Endothelial cell (in vitro differentiated cells): ENCODE measurements at places on chromosomes 7 and 10. TPM values are rescaled to one million over a fixed set of nuclear protein-coding genes. Genes with fewer than 3 reads are reported as not detected.

Gene HTR7
- 7.3 TPM for total RNA-seq

Gene VGF
- total RNA-seq, result 0.77 TPM

DNA sequence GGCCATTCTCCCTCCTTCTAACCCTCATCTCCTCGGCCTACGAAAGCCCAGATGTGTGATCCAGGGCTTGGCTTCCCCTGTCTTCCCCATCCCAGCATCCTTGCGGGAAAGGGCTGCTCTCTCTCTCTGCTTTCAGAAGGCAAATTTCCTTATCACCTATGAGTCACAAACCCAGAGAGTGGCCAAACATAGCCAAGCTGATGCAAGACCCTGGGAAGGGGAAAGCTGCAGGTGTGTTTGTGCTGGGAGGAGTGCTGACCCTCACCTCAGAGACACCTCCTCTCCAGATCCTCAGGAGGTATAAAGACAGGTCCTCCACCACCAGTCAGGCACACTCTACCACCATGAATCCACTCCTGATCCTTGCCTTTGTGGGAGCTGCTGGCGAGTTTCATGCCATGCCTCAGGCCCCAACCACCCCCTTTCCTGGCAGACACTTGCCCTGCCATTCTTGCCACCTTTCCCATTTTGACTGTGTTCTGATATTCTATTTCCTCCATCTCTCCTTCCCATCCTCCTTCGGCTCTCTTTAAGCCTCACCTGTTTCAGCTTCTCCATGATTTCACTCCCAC is 10.6 kb upstream of the PRSS2 start:
- no peak for DNase-seq

- no peak for DNase-seq
Observed at GRCh38 chr10:131683281-131683861, 217.4 kb upstream of the PPP2R2D start.

- DNase-seq, result no peak
Observed at GRCh38 chr10:23525406-23525805, 86.5 kb downstream of the OTUD1 start.

GRCh38 chr10:114772496-114773196 is 48.9 kb upstream of the FHIP2A start:
- DNase-seq, result no peak

DNA sequence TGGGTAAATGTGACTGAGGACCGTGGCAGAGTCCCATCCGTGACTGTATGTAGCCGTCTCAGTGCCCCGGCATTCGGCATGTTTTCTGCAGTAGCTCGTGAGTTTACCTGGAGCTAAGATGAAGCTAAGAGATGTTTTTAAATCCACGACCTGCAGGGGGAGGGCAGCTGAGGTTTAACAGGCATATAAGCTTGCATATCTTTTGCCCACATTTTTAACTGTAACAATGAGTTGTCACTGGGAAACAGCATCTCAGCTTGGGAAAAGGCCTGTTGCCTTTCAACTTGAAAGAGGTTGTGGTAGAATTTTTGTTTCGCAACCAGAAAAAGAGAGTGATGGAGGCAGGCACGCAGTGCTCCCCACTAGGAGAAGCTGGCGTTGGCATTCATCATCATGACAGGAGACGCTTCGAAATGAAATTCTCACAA is 77.7 kb downstream of the CELF2 start:
- no peak for DNase-seq

DNA sequence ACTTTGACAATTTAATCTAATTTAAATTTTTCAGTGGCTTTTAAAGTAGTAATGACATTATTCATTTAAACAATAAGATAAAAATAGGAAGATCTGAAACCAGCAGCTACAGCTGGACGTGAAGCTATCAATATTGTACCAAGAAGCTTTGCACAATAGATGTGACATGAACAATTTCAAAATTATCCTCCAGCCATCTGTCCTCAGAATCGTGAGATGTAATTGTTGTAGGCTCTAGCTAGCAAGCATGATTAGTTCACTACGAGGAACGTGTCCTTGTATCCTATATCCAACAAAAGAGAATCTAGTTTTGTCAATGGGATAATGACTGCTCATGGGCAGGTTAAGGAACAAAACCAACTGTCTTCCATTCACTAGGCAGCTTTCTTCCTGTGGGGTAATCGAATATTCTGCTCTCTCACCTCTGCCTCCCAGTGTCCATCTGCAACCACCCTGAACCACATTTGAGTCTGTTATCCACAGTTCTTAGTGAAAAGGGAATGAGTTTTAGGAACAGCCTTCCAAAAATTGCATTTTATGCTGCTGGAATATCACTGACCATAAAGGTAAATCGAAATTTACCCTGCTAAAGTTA is 247.3 kb downstream of the PARD3 start:
- no peak for DNase-seq

GRCh38 chr10:48932831-48933664 is 6.6 kb downstream of the LRRC18 start:
- DNase-seq, result no peak

Gene SPDYE11
- total RNA-seq, result 0.13 TPM

GRCh38 chr10:17229016-17229716 is 1.1 kb downstream of the VIM start:
- peak; percentile 90 for DNase-seq

- DNase-seq, result no peak
Observed at GRCh38 chr7:86991771-86992191, 67.7 kb downstream of the ELAPOR2 start.

GRCh38 chr10:28411648-28412047 is 108.8 kb upstream of the MPP7 start:
- DNase-seq, result no peak

Gene TUBB8
- total RNA-seq, result 0.69 TPM

DNA sequence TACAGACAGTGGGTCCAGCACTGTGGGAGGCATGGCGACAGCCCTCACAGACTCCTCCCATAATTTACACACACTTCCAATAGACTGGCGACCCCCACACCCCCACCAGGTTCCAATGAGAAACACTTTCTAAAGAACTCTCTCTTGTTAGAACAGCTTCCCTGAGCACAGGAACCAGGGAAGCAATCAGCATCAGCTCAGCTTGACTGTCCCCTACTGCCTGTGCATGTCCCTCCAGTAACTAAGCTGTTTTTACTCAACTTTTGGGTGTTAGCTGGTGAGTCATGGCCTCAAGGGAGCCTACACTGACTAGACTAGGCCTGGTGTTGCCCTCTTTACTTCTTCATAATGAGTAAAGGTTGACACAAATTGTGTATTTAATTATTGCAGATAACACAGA is 32.6 kb upstream of the HERPUD2 start:
- DNase-seq, result no peak

DNA sequence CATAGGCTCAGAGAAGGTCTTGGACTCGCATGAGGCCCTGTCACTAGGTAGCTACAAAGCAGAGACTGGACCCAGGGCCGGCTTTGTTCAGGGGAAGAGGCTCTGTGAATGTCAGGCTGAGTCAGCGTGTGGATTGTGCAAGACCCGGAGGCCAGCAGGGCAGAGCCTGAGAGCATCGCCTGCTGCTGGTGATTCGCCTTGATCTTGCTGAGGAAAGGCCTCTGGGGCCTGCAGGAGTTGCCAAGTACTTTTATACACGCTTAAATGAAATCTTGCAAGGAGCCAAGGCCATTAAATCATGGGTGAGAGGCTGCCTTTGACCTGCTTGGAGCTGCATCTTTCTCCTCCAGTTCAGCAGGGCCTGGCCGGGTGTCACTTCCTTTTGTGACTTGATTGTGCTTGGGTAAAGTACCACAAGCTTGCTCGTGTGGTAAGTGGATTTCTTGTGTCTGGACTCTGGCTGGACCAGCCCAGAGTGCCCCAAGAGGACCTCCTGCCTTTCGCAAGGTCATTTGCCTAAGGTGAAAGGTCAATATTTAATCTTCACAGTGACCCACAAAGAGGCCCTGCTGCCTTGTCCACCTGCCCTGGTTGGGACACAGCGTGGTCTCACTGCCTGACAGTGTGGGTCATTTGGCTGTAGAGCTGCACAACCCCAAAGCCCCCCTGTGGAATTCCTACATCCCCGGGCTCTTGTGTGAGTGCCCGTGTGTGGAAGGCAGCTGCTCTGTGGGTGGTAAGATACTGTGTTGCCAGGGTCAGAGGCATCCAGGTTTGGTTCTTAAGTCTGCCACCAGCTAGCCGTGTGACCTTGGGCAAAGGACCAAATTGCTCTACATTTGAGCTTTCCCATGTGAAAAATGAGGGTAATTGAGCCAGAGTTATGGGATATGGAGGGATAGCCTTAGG is 38.6 kb upstream of the SH2D4B start:
- DNase-seq, result no peak

DNA sequence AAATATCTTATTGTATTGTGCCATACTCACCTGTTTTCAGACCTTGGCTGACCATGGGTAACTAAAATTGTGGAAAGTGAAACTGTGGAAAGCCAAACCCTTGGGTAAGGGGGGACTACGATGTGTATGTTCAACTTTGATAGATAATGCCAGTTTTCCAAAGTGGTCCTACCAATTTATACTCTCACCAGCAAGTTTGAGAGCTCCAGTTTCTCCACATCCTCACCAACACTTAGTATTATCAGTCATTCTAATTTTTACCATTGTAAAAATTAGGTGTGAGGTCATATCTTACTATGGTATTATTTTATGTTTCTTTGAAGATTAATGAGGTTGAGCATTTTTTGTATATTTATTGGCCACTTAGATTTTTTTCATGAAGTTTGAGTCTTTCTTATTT is 346.9 kb upstream of the PODXL start:
- DNase-seq, result no peak

DNA sequence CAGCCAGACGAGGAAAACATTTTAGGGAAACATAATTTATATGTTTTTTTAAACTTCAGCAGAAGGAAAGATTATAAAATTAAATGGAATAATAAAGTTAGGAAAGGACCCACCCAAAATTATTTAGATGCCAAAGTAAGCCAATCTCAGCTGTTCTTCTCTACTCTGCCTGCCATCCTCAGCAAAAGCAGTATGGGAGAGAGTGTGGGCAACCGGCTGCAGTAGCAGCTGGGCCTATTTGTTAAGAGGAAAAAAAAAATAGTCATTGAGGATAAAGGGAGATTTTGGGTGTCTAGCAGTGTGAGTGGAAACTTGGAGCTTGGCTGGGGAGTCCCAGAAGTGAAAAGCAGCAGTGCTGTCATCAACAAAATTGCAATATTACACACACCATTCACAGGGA is 15.4 kb downstream of the SEMA3E start:
- DNase-seq, result no peak

DNA sequence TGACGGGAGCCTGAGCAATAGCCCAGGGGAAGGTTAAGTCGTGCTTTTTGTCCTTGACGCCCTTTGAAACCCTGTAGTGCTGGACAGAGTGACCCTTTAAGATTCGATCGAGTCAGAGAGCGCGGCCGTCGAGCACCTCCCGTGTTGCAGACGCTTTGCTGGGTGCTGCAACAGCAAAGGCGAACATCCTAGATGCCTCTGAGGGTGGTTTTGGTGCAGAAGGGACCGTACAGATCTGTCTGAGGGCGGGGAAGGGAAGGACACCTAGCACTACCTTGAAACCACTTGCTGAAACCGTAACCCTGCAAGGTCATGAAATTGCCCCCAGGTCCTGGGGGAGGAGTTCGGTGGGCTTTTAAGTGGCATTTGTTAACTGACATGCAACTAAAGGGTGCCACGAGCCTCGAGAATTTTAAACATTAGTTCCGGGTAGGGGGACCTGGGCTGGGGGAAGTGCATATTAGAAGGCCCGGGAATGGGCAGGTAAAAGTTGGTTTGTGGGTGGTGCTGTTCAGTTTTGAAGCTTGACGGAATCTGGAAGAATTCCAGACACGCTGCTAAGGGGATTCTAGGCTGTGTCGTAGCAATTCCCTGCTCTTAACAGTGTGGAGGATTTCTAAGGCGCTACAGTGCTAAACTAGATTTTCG is 786 bp downstream of the ATP5F1C start:
- DNase-seq, result no peak

GRCh38 chr10:85545874-85546273 is 820.7 kb downstream of the GRID1 start:
- no peak for DNase-seq

Gene MRLN
- not detected for total RNA-seq

DNA sequence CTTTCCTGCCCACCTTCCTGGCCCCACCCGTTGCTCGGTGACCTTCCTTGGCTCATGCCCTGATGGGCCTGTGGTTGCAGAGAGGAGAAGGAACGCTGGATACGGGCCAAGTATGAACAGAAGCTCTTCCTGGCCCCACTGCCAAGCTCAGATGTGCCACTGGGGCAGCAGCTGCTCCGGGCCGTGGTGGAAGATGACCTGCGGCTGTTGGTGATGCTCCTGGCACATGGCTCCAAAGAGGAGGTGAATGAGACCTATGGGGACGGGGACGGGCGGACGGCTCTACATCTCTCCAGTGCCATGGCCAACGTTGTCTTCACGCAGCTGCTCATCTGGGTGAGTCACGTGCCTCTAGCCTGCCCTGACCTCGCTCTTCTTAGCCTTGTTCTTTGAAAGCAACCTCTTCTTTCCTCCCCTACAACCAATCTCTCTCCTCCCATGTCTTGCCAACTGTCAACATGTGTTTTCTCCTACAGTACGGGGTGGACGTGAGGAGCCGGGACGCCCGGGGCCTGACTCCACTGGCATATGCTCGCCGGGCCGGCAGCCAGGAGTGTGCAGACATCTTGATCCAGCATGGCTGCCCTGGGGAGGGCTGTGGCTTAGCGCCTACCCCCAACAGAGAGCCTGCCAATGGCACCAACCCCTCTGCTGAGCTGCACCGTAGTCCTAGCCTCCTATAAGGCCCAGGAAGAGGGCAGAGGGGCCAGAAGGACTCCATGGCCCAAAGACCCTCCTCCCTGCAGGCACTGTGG is 24.1 kb downstream of the GBX1 start:
- no peak for DNase-seq

DNA sequence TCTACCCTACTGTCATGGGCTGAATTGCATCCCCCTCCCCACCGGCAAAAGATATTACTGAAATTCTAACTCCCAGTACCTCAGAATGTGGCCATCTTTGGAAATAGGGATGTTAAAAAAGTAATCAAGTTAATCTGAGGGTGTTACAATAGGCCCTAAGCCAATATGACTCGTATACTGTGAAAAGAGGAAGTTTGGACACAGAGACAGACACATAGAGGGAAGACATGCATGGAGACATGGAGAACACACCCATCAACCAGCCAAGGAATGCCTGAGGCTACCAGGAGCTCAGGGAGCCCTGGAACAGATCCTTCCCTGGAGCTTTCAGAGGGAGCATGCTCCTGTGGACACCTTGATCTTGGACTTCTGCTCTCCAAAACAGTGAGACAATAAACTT is 138.2 kb upstream of the ADO start:
- DNase-seq, result no peak

Gene CPVL
- total RNA-seq, result 21.8 TPM

Gene RPEL1
- total RNA-seq, result not detected

- no peak for DNase-seq
Observed at GRCh38 chr7:158516524-158516923, 71.1 kb downstream of the PTPRN2 start.

GRCh38 chr10:24858288-24859270 is 93.8 kb downstream of the PRTFDC1 start:
- DNase-seq, result no peak

DNA sequence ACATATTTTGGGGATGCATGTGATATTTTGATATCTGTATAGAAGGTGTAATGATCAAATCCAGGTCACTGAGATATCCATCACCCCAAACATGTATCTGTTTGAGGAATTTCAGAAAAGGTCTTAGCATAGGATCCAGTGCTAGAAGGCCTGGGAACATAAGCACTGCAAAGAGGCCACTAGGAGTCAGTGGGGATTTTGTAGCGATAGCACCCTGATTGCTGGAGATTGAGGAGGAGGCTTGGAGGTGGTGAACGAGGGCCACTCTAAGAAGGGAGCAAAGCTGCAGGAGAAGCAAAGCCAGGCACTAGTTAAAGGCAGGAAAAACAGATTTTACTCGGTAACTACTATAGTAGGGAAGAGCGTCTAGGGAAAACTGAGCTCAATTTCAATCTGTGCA is 324.0 kb downstream of the LHFPL3 start:
- DNase-seq, result no peak

GRCh38 chr7:157406971-157407370 is 70.2 kb downstream of the DNAJB6 start:
- DNase-seq, result no peak

Gene DNAJC12
- total RNA-seq, result 2.6 TPM
